ENCODE measurements at places on chromosomes 6 and 20.

DNA sequence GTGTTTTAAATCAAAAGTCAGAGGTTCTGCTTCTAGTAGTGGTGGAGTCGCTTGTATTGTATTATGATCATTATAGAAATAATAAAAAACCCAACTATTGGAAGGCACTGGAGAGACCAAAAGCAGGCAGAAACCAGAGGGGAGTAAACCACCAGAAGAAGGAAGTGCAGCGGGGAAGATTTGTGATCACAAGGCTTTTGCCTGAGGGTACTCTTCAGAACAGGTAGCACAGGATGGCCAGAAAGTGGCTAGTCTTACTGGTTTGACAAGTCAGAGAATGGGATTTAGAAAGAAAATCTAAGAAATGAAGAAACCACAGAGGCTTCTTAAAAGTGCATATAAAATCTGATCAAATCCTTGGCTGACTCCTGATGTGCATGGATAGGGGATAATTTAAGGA lies 24.0 kb downstream of the MAPK13 start:
- DNase-seq, result no peak

GRCh38 chr6:119610265-119610664 lies 260.7 kb upstream of the MAN1A1 start:
- no peak for DNase-seq

- DNase-seq, result no peak
Observed at GRCh38 chr6:148790817-148791216, 44.0 kb downstream of the UST start.

- no peak for DNase-seq
Observed at GRCh38 chr20:60313614-60314013, 355.4 kb downstream of the CDH26 start.

DNA sequence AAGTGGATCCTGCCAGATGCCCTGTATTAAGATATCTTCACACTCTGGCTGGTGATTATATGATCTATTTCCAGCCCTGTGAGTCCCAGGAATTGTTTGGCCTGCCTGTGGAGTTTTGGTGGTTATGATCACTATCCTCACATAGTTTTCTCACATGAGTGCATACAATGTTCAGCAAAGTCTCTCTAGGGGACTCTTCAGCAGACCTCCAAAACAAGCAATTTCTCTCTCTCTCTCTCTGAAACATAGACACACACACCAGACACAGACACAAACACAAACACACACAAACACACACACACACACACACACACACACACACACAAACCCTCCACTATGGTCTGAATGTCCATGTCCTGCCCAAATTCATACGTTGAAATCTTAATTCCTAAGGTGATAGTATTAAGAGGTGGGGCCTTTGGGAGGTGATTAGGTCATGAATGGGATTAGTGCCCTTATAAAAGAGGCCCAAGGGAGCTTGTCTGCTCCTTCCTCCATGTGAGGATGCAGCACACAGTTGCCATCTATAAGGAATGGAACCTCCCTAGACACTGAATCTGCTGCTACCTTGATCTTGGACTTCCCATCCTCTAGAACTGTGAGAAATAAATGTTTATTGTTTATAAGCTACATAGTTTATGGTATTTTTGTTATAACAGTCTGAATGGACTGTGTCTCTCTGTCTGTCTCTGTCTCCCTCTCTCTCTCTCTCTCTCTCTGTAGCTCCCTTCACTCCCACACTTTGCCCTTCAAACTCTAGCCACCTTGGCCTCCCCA lies 22.0 kb upstream of the SYNJ2 start:
- DNase-seq, result no peak

DNA sequence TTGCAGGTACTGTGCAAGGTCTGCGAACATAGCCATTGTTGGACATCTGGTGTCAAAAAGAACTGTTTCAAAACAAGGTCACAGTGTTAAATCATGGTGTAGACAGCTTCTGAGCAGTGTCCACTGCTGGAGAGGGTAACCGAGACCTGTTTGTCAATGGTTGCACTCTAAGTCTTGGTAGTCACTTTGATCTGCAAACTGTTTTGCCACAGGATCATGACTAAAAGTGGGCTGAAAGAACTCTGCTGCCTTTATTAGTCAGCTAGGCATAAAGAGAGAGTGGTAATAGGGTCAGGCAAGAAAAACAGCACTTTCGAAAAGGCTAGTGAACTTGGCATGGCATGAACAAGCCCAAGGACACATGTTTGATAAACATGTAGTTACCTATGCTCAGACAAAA lies 552.3 kb upstream of the CITED2 start:
- DNase-seq, result no peak

GRCh38 chr6:52994031-52994838 lies 849 bp downstream of the GSTA4 start:
- no peak for DNase-seq

GRCh38 chr6:77123527-77123926 lies 339.8 kb downstream of the HTR1B start:
- no peak for DNase-seq

- peak; percentile 60 for DNase-seq
Observed at GRCh38 chr20:23147964-23148730, 62.0 kb upstream of the CD93 start.

- DNase-seq, result no peak
Observed at GRCh38 chr20:39124064-39124463, 161.9 kb downstream of the DHX35 start.

GRCh38 chr6:42898891-42899361 lies 16.9 kb upstream of the PTCRA start:
- peak; percentile 73 for DNase-seq

DNA sequence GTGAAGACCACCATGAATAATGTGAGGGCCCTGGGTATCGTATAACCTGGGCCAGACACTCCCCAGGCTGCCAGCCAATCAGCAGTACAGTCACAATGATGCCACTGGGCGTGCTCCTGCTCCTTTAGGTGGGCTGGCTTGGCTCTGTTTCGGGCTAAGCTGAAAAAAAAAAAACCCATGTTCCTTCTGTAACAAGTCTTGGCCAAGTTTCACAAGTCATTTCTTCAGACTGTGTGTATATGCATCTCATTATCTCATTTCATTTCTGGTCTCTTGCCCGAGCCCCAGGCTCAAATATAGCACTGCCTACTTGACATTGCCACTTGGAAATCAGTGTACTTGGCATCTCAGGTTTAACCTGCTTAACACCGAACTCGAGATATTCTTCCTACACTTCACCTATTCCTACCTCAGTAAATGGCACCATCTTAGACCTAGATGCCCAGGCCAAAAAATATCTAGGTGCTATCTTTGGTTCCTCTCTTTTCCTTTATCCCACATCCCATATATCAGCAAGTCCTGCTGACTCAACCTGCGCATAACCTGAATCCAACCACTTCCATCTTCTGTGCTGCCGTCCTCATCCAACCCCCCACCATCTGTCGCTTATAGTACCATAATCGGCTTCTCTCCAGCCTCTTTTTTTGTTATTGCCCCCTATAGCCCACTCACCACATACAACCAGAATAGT lies 1.8 kb downstream of the UQCC2 start:
- no peak for DNase-seq

GRCh38 chr6:99014061-99014460 lies 66.3 kb upstream of the FBXL4 start:
- DNase-seq, result no peak

GRCh38 chr20:13533946-13534345 lies 104.8 kb downstream of the TASP1 start:
- DNase-seq, result no peak

- no peak for DNase-seq
Observed at GRCh38 chr6:47651505-47651944, 46.9 kb upstream of the ADGRF4 start.

DNA sequence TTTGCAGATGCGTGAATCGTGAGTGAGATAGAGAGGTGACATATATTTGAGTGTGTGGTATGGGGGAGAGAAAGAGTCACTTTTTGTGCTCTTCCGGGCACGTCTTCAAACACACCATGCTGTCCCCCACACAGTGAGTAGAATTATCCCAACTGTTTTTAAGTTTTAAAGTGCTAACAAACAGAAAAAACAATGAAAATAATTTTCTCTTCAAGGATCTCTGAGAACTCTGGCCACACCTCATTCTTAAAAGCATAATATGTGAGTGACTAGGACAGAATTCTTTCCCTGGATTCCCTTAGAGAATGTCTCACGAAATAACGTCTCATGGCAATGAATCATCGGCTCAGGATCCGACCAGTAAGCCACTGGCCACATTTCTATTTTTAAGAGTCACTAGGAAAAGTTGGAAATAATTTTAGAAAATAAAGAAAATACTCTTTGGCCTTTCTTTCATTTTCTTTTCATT lies 235.7 kb upstream of the ZNF217 start:
- DNase-seq, result no peak

- no peak for DNase-seq
Observed at GRCh38 chr6:108728826-108729225, 119.4 kb upstream of the ARMC2 start.

- DNase-seq, result no peak
Observed at GRCh38 chr6:27119329-27119728, 128.2 kb upstream of the PRSS16 start.

GRCh38 chr6:85449388-85449817 lies 480 bp upstream of the NT5E start:
- DNase-seq, result peak; percentile 66

DNA sequence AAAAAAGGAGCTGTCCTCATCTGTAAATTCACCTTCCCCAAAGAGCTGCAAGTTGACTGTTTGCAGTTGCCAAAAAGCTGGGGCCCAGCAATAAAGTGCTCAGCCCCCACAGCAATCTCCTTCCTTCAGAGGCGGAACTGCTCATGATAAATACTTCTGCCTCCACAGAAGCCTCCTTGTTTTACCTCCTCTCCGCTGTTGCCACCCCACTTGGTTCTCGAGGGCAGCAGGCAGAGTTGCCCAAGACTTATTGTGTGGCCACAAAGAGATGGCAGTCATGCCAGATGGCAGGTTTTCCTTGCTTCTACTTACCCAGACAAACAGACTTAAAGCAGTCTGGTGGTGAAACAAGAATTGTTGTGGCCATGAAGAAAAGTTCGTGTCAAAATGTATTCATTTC lies 66.3 kb downstream of the SLX4IP start:
- DNase-seq, result peak; percentile 33

- no peak for DNase-seq
Observed at GRCh38 chr20:45038745-45039474, 62.0 kb downstream of the KCNS1 start.

DNA sequence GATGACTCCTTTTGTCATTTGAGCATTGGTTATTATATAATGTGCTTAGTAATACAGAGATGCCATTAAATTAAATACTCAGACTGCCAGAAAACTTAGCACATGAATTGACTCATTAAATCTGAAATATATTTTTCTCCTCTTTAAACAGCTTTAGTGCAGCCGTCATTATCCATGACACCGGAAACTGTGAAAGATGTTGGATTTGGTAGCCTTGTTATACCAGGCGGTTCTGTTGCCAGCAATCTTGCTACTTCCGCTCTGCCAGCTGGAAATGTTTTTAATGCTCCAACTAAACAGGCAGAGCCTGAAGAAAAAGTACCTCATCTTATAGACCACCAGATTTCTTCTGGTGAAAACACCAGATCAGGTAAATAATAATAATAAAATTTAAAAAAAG lies 97.6 kb downstream of the SCAF8 start:
- DNase-seq, result no peak

DNA sequence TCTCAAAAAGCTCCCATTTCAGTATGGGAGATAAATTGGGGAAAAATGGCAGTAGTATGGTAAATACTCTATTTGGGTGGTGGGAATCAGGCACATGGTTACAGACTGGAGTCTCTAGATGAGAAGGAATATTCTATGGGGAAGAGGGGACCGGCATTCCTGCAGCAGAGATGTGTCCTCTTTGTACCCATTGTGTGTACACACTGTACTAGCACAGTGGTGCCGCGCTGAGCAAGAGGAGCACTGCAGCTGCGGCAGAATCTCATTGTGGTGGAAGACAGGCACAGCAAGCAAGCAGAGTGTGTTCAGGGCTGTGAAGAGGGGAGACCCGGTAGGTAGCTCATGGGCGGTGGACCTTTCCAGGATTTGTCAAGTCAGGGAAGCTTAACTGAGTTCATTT lies 13.0 kb downstream of the AFDN start:
- no peak for DNase-seq

DNA sequence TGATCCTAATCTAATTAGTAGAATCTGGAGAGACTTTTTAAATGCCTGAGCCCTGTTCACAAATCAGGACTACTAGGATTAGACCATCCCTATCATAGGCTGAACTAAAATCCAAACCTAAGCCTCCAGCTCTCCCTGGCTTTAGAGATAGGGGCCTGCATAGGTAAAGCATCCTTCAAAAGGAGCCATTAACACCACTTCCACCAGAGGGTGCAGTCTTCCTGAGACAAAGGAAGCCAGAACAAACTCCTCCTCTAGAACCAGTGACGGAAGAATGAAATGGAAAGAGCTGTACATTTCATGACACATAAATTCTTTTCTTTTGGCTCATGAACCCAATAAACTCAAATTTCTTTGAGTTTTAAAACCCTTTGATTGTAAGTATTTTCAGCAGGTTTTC lies 291.2 kb upstream of the ADGRB3 start:
- DNase-seq, result no peak

DNA sequence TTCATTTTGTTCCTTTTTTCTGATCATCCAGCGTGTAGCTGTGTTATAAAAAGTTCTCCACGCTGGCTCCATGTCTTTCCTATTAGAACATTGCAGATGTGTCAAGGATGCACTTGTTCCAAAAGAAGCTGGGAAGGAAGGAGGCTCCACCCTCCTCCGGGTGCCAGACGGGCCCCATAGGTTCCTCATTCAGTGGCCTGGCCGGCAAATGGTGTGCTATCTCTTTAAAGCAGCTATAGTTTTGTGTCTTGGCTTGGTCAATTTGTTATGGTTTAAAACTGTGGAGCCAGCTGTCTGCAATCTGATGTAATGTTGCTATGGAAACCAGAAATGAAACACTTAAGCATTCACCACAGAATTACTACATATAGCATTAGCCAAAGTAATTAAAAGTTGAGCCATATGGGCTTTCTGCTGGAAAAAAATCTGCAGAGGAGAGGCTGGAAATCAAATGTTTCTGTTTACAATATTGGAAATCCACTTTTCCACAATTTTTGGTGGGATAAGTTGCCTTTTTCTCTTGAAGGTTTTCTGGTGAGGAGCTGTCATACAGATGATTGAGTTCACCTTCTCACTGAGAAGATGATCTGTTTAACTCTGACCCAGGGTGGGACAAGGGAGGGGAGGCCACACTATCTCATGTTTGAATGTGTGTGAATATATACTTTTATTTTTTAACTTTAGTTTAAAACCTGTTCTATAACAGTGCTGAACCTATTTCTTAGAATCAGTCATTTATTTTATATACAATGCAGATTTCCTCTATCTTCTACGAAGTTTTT lies 167.4 kb downstream of the SASH1 start:
- DNase-seq, result no peak

- DNase-seq, result no peak
Observed at GRCh38 chr6:89675949-89676748, 37.6 kb upstream of the LYRM2 start.
